Brain microvascular endothelial cell (primary cell): ENCODE measurements at places on chromosomes 6 and 20.

- DNase-seq = no peak
Observed at GRCh38 chr6:130982135-130982534, 80.9 kb downstream of the EPB41L2 start.

- no peak for DNase-seq
Observed at GRCh38 chr20:59258221-59258621, 42.2 kb upstream of the EDN3 start.

GRCh38 chr20:44521484-44522481 is at the start of gene SERINC3:
SERINC3 (minus strand) TSS chr20:44522070; CDS start chr20:44521951, 119 bp downstream.
- peak; percentile 93 for DNase-seq

DNA sequence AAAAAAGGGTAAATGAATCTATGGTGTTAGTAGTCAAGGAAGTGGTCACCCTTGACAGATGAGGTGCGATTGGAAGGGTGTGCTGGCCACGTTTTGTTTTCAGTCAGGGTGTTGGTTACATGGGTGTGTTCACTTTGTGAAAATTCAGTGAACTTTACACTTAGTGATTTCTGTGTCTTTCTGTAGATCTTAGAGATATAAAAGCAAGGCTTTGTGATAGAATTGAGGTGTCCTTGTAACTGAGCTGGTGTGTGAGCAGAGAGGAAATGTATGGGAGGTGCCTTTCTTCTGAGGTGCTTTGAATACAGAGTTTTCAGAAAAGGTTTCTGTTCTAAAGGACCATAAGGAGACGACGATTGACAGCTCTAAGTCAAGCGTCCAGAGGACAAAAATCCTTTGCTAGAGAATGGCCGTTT is 90.5 kb downstream of the SAMD3 start:
- no peak for DNase-seq

GRCh38 chr20:10542442-10542841 is 107.3 kb downstream of the SLX4IP start:
- no peak for DNase-seq

DNA sequence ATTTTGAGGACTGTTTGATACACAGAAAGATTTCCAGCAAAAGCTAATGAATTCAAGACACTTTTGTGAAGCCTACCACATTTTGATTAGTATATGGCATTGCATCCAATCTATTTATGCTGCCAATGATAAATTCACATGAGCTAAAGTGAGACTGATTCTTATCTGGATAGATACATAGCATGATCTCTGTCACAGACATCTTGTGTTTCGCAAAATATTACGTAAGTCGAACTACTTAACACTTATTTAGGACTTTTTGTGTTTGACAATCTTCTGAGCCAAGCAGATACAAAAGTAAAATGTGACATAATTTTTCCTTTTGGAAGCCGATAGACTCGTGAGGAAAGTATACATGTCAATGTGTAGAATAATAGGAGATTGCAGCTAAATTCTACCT is 251.6 kb downstream of the HACE1 start:
- no peak for DNase-seq

- DNase-seq = peak; percentile 71
Observed at GRCh38 chr6:96939007-96939805, 14.7 kb downstream of the KLHL32 start.

DNA sequence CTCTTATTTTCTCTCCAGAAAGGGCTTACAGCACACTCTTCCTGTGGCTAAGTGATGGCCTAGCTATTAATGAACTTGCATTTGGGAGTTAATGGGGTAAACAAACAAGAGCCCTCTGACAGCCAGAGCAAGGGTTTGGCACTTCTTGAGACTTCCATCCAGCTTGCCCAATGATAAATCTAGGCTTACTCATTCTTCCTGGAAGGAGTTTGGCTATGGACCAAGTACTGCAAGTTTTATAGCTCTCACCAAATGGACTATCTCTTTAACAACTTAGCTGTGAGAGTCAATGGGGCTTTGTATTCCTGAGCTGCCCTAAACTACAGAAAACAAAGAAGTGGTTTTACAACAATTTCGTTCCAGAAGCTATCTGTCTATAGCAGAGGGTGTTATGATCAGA is 16.7 kb upstream of the PI3 start:
- peak; percentile 24 for DNase-seq

DNA sequence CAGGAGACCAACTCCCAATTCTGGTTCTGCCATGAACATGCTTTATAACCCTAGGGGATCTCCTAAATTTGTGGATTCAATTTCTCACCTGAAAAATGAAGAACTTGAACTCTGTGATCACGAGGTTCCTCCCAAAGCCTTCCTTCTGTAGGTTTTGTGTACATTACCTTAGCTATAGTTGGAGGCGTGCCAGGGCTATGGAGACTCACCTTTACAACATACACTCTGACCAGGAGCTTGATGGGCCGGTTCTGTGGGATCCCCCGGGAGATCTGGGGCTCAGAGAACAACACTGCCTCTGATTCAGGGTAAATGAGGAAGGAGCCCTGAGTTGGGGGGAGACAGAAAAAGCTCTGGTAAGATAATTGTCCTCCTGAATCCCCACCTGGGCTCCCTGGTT is 34.1 kb downstream of the ERGIC3 start:
- DNase-seq = no peak

DNA sequence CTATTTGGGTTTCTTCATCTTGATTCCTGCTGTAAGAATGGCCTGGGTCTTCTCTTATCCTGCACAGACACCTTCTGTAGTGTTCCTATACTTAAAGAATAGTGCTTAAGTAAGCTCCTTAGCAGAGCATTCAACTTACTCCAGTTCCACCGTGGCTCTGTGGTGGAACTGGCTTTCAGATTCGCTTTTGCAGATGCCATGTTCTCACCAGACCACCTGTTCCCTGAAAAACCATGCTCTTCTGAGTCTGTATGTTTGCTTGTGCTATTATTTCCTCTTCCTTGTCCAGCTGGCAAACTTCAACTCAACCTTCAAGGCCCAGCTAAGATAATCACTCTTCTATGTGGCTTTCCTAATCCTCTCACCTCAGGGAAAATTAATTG is 4.9 kb downstream of the ELMO2 start:
- DNase-seq = no peak

DNA sequence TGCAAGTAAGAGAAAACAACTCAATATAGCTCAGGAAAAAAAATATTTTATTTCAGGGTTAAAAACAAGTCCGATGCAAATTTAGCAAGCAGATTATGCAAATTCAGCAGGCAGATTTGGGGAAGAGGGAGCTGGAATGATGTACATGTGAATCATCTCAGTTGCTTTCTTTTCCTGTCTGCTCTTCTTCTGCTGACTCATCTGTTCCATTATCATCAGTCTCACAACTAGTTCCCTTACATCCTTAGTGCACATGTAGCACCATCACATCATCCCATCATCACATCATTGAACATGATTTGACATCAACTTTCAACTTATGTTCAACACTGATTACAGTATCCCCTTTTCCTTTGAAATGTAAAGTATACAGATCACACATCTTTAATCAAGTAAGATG is 11.5 kb upstream of the DEFB113 start:
- DNase-seq = no peak

- DNase-seq = no peak
Observed at GRCh38 chr6:23524548-23524947, 601.5 kb upstream of the NRSN1 start.

GRCh38 chr6:166958926-166959861 is 2.8 kb upstream of the RNASET2 start:
- no peak for DNase-seq

GRCh38 chr20:57656821-57657534 is 36.8 kb upstream of the ZBP1 start:
- DNase-seq = no peak

- DNase-seq = no peak
Observed at GRCh38 chr6:127131275-127131674, 12.8 kb downstream of the RSPO3 start.

DNA sequence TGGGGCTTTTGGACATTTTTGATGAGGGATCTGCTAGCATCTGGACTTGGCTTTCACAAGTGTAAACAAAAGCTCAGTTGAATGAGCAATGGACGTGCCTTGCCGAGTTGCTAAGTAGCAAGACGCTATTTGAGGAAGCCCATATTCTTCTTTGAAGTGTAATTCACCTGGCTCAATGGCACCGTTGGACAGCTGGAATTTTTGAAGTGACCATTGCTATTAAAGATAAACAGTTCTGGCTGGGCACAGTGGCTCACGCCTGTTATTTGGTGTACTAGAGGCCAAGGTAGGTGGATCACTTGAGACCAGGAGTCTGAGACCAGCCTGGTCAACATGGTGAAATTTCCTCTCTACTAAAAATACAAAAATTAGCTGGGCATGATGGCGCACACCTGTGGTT is 88.8 kb upstream of the SOX4 start:
- no peak for DNase-seq

GRCh38 chr20:37777988-37778659 is 84.3 kb downstream of the CTNNBL1 start:
- no peak for DNase-seq

- no peak for DNase-seq
Observed at GRCh38 chr6:87824958-87825491, 123.0 kb upstream of the AKIRIN2 start.

GRCh38 chr6:37585523-37585905 is 85.8 kb upstream of the CCDC167 start:
- DNase-seq = no peak

DNA sequence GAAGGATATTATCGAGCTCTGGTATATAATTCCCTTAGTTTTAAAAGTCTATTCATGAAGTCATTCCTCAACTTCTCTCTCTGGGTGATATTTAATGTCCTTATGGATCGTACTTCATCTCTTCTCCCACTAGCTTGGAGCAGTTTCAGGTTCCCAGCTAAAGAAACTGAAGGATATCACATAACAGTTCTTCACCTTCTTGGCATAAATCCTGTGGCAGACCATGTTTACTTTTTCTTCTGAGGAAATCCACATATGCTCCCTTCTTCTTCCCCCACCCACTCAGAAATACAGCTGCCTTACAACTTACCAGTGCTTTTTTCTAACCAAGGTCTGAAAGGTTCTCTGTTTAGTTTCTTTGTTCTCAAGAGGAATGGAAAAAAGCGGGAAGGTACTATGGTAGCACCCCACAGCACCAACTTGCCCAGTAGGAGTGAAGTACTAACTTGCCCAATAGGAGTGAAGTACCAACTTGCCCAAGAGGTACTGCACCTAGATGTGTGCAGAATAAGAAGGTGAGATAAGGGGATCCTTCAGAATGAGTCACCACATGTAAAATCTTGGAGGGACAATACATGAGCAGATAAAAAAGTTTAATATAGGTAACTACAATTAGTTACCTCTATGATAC is 53.1 kb downstream of the TSPYL4 start:
- DNase-seq = no peak

GRCh38 chr6:65229825-65230224 is 477.2 kb downstream of the EYS start:
- DNase-seq = no peak

DNA sequence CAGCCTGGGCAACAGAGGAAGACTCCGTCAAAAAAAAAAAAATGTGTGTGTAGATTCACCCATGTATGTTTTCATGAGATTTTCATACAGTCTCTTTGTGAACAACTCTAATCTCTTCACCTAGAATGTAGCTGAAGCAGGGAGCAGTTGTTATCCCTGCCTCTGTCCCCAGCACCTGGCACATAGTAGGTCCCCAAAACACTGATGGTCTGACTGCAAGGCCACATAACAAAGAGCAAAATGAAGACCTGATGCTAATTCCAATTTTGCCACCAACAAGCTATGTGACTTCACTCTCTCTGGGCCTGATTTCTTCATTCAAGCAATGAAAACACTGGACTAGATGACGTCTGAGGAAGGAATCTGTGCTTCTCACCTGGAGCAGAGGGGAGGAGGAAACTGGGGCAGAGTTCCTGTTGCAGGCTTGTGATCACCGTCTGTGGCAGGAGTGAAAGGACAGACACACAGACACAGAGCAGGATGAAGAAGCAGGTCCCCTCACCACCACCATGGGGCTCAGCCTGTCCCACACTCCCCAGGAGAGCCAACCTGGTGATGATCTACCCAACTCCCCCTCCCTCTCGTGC is 4.6 kb downstream of the SLC44A4 start:
- DNase-seq = no peak

- no peak for DNase-seq
Observed at GRCh38 chr6:89200706-89201215, 16.4 kb downstream of the GABRR1 start.

- no peak for DNase-seq
Observed at GRCh38 chr20:137668-138490, 4.5 kb upstream of the DEFB126 start.

DNA sequence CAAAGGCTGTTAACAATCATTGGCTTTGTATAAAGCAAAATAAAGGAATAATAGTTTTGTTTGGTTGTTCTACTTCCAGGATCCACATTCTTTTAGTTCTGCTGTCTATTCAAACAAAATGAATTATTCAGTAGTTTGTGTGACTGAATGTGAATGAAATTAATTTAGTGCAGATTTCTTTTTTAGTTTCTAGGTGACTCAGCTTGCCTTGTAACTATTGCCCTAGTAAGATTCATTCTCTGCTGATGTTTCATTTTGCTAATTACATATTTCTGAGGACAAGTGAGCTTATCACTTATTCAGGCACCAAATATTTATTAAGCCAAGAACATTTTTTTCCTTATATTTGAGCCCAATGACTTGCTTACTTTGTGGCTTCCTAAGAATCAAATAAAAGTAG is 46.5 kb upstream of the RIPOR2 start:
- DNase-seq = no peak

- no peak for DNase-seq
Observed at GRCh38 chr20:62303340-62304226, 786 bp downstream of the ADRM1 start.

GRCh38 chr20:48098866-48099265 is 313.6 kb upstream of the SULF2 start:
- no peak for DNase-seq

DNA sequence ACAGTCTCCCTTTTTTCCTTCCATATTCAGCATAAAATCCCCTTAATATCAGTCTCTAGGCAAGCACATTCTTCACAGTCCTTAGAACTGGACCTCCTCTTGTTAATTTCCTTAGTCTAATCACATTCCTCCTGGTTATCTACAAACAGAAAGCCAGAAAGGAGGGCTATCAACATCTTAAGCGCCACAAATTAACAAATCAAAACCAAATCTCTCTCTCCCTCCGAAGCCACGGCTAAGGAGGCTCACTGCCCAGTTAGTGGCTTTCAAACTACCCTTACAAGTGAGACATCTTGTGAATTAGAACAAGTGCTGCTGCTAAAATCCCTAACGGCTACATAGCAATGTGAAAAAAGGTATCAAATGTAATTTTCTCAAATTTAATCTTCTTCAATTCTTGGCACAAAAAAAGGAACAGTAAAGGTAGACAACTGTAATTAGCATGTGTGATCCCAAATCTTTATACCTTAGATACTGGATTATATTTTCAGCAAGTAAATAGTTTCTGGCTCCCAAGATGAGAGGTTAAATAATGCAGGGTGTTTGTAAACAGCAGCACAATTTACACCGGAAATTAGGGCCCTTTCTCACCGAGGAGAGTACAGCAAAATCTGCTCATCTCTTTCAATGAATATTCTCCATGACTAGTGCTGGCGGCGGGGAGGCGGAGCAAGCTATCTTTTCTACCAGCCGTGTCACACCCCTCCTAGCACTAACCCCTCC is 1.4 kb upstream of the TRIM39 start:
- peak; percentile 66 for DNase-seq

- DNase-seq = no peak
Observed at GRCh38 chr6:28974505-28974904, 30.6 kb downstream of the ZNF311 start.

GRCh38 chr6:152452639-152453038 is 184.5 kb downstream of the SYNE1 start:
- no peak for DNase-seq

GRCh38 chr6:139338795-139339194 is 35.7 kb downstream of the CITED2 start:
- no peak for DNase-seq

GRCh38 chr20:43681991-43682410 is 15.1 kb downstream of the MYBL2 start:
- no peak for DNase-seq

GRCh38 chr6:157401734-157402338 is 20.8 kb downstream of the ZDHHC14 start:
- no peak for DNase-seq
